ENCODE measurements at places on chromosomes 3 and 15.

GRCh38 chr3:114756506-114757279, 390.4 kb downstream of the ZBTB20 start:
- DNase-seq, result no peak

GRCh38 chr15:85831415-85832113, 36.8 kb upstream of the KLHL25 start:
- no peak for DNase-seq

DNA sequence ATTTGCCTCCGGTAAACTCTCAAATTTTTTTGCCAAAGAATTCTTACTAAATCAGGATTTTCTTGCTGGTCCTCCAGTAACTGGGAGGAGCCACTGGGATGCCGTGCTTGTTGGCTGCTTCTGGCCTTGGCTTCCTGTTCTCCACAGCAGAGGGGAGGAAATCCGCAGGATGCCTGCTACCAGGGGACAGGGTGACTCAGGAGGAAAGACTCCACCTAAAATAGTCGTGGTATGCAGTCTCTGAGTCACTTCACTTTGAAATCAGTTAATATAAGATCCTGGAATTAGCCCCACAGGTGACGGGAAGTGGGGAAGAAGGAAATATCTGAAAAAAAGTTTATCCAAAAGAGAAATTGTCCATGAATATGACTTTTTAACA, 6.5 kb upstream of the TM4SF18 start:
- DNase-seq, result no peak

DNA sequence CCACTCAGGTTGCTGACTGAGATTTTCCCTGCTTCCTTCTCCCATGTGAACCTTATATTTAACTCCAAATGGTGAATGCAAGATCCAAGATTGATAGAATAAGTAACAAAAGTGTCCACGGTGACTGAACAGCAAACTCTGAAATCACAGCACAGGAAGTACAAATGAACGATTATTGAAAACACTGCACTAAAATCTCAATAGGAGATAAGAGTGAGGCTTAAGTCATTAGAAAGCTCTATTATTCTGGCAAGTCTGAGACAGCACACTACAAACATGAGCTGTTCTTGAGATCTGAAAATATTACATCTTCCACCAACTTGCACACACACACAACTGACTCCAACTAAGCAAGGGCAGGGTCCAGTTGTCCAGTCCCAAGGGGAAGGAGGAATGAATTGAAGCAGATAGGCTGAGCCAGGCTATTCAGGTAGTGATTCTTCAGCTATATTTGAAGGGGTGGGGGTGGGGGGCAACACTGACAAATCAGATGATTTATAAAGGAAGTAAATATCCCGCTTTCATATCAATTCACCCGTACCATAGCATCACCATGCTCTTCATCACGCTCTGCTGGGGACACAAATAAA, 2.9 kb downstream of the ZNF385D start:
- no peak for DNase-seq

DNA sequence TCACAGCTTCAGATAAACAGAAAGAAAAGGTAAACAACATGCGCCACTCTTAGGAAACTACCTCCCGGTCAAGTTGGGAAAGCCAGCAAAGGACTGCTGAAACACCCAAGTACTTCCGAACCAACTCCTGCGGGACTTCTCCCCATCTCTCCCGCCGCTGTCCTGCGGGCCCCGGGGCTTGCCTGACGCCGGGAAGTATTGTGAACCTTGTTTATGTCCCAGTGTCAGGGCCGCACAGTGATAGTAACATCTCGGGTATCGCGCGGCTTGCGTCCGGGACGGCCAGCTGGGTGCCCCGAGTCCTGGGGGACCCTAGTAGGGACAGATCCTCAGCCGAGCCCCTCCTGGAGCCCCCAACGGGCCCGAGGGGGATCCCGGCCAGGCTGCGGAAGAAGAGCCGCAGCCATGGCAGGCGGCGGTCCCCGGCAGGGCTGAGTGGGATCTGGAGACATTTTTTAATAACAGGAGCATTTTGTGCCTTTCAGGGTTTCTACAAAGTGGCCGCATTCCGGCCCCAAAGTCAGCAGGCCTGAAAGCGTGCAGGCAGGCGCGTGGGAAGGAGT, 756 bp downstream of the CLPX start:
- peak; percentile 56 for DNase-seq

Data from CD8-positive, alpha-beta T cell (primary cell).